ENCODE measurements at places on chromosomes 4 and X.

- no peak for DNase-seq
Measured at GRCh38 chr4:1850276-1850675, 5.7 kb downstream of the LETM1 start.

- peak; percentile 66 for DNase-seq
Measured at GRCh38 chrX:103253608-103254007, 1.3 kb downstream of the TCEAL8 start.

DNA sequence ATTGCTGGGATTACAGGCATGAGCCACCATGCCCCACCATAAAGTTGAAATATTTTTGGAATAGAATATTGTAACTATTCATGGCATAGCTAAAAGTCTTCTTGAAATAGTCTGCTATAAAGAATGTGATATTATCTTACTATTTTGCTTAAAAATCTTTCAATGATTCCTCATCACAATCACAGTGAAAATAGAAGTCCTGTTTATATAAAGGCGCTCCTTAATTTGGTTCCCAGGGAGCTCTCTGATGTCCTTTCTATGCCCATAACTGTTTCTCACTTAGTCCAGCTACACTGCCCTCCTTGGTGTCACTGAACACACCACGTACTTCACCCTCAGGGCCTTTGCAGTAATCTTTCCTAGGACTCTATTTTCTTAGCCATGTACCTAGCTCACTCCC is 331.7 kb upstream of the GIMD1 start:
- DNase-seq = no peak

DNA sequence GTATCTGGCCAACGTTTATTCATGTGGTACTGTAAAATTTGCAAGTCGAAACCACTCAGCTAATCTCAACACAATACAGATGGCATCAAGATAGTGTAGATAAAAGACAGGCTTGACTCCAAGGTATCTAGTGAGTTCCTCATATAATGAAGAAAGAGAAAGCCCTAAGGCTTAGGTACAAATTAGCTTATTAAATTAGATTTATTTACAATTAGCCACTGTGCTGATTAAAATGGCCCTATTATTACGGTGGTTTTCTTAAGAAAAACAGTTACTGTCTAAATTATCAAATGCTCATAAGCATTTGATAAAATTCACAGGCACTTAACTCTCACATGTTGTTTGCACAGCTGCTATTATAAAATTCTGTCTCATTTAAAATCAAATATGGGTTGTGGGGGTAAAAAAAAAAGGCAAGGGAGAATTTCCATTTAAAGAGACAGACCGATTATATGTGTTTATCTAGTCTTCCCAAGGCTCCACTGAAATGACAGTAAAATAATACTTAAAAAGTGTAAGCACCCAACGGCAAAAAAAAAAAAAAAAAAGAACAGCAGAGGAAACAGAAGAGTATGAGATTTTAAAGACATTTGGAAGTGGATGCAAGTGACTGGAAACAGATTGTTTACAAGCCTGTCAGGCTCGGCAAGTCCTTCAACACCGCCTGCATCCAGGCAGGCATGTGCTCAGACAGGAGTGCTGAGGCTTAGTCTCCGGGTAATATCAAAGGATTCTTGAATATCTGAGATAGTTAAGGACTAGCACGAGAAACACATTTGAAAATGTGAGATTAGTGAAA is 55.1 kb downstream of the FAM13A start:
- DNase-seq = no peak

GRCh38 chr4:123430501-123430900 is 33.9 kb downstream of the SPRY1 start:
- DNase-seq = no peak

Data from islet precursor cell (in vitro differentiated cells).